ENCODE measurements at places on chromosomes 6 and 20.

DNA sequence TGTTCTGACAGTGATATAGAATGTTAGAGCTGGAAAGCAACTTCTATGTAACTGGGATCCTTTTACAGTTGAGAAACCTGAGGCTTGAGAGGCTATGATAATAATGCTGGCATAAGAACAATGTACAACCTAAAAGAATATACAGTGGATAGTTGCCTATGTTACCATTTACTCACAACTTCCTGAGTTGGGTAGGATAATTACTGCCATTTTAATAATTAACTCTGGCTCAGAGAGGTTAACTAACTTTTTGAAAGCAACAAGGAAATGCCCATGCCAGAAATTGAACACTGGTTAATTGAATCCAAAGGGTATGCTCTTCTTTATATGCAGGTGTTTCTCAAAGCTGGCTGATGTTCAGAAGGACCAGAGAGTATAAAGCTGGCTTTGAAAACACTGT lies 530.7 kb upstream of the MAP3K7 start:
- DNase-seq: no peak

DNA sequence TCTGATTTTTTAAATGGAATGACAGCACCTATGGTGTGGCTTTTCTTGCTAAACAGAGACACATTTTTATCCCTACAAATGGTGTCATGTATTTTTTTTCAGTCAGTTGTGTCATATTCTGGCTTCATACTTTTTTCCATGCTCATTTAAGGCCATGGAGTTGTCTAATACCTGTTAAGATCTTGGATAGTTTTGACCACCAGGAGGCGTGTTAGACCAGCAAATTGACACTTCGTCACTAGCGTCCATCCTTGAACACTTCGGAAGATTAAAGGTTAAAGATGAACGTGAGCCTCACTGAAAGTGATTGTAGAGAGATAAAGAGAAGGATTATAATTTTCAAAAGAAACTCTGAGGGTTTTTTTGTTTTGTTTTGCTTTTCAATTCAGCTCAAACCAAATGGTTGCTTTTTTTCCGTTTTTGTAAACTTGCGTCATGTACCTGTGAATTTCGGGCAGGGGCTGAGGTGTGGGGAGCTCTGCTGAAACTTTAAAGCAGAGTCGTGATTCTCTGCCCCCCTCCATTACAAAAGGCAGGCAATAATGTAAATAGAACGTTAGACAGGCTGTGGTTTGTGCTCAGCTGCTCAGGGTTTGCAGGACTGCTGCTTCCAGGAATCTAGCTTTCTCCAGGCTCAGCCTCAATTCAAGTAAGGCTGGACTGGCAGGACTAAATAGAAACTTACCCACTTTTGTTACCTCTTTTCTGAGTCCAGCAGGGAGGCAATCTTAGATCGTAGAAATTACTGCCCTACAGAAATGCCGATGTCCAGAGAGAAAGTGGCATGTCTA lies 245.1 kb downstream of the FOXA2 start:
- DNase-seq: peak; percentile 39

GRCh38 chr6:142819603-142820337 lies 125.2 kb downstream of the HIVEP2 start:
- DNase-seq: peak; percentile 51

DNA sequence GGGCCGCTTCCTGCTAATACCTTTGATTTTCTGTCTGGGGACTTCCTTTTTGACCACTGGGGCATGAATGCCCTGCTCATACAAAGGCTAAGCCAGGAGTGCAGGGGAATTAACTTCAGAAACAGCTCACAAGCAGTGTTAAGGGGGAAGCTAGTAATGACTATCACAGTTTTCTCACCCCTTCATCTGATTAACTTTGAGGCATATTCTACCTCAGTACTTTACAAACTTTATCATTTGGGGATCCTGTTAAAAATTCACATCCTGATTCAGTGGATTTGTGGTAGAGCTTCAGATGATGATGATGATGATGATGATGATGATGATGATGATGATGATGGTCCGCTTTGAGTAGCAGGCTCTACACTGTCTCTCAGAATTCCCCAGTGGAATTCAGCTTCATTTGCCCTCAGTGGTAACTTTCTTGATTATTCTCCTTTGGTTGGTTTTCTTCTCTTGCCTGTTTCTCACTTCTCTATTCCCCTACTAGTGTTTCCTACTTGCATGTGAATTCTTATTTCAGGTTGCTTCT lies 78.4 kb upstream of the TMEM170B start:
- DNase-seq: no peak

GRCh38 chr20:17542993-17543412 lies 11.8 kb upstream of the BFSP1 start:
- DNase-seq: no peak

DNA sequence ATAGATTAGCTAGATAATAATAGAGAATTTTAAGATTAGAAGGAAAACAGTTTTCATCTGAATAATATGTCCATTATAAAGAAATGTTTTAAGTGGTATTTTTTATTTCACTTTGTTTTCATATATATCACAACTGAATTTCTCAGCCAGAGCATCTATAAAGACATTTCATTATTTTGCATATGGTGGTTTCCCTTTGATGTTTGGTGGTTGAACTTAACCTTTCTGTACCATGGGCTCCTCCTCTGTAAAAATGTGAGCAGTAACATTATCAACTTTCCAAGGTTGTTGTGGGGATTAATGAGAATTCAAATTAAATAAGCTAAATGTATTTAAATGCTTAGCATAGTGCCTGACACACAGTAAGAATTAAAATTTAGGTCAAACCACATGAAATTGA lies 119.8 kb upstream of the QKI start:
- DNase-seq: no peak

DNA sequence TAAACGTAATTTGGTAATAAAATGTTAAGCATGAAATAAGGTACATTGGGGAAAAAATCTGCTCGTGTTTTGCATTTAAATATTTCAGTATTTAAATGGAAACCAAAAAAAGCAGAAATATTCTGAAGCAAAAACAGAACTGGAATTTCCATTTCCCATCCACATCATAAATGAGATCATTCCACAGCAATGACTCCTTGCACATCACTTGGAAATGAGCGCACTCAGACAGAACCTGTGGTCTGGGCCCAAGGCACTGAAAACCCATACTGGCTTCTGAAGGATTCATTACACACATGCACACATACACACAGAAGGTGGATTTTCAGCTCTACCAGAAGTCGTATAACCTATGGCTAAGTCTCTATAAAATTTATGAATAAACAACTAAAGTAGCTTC lies 174.8 kb downstream of the IBTK start:
- no peak for DNase-seq

DNA sequence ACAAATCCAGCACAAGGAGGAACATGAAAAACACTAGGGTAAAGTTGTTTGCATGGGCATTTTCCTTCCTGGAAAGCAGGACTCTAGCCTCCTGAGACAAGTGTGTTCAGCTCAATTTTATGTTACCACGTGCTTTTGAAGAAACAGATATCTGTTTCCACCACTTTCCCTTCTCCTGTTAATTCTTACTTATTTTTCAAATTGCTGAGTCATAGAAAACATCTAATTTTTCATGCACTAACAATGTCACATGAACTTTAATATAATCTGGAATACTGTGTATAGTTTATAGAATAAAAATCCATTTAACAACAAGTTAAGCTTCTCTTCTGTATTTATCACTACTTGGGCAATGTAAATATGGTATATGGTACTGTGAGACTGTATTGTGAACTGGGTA lies 174.2 kb downstream of the ISM1 start:
- no peak for DNase-seq

DNA sequence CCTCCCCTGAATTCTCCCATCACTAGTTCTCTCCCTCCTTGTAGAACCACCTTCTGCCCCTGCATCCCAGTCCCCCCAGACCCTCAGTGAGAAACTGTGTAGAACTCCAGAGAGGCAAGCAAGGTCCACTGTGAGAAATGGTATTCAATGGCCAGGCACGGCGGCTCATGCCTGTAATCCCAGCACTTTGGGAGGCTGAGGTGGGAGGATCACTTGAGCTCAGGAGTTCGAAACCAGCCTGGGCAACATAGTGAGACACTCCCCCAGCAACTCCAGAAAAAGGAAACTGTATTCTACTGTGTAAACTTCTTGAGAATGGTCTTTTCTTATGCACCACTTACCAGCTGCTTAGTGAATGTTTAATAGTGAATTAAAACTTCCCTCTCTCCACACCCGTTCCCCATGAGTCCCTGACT lies 8.2 kb upstream of the CD83 start:
- no peak for DNase-seq

DNA sequence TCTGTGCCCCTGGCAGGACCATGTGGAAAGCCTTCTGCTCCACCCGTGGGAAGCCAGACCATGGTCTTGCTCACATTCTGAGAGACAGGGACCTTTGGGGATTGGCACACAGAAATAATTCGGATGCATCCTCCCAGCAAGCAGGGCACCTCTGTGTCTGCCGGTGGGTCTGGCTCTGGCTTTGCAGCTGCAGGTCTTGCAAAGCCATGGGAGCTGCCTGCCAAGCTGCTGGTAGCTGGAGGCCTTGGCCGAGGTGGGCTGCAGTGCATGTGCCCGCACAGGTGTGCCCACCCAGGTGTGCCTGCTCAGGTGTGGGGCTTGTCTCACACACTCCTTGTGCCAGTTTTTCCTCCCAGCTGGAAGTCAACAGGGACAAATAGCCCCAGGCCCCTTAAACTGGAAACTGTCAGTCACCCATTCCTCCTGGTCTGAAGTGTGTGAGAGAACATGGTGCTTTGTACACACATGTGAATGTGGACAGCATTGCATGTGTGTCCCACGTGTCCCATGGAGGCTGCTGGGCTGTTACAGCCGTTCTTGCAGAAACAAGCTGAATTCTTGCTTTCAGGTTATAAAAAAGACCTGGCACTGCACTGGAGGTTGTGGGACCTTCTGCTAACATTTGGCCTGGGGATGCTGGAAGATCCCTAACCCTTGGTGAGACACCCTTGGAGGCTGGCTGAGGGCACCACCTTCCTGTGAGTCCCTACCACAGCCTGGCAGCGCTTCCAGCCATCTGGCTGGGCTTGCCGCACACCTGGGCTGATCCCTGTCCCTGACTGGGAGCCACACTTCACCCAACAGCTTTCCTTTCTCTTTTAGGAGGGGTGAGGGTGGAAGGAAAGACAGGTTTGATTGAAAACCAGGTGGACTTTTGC lies 54.9 kb upstream of the SMOC2 start:
- no peak for DNase-seq

DNA sequence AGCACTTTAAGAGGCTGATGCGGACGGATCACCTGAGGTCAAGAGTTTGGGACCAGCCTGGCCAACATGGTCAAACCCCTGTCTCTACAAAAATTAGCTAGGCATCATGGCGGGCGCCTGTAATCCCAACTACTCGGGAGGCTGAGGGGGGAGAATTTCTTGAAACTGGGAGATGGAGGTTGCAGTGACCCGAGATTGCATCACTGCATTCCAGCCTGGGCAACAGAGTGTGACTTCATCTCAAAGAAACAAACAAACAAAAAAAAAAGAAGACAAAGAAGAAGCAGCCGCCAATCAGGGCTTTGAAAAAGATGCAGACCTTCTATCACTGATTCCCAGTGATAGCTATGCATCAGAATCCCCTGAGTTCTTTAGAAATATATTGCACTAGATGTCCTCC lies 56.8 kb downstream of the COL9A1 start:
- DNase-seq: no peak

DNA sequence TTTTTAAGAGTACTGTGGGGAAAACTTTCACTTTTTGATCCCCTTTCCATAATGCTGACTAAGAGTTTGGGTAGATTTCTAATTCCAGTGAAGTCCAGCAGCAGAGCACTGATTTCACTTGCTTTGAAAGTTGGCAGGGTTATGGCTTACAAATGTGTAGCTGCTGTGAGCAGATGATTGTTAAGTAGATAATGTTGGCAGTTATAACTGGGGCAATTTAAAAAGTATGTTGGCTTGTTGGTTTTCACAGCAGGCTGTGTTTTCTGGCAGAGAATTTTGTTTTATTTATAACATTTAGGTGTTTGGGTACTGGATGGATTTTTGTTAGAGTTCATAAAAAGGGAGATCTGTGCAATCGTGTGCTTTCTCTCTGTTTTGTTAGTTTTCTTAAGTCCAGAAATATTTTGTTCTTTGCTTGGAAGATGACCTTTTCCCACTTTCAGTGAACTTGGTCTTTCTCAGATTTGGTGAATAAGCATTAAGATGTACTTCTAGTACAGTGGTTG lies 31.4 kb downstream of the AFDN start:
- no peak for DNase-seq

- DNase-seq: no peak
These were observed 247.8 kb downstream of the PRL start for GRCh38 chr6:22049002-22049401.

DNA sequence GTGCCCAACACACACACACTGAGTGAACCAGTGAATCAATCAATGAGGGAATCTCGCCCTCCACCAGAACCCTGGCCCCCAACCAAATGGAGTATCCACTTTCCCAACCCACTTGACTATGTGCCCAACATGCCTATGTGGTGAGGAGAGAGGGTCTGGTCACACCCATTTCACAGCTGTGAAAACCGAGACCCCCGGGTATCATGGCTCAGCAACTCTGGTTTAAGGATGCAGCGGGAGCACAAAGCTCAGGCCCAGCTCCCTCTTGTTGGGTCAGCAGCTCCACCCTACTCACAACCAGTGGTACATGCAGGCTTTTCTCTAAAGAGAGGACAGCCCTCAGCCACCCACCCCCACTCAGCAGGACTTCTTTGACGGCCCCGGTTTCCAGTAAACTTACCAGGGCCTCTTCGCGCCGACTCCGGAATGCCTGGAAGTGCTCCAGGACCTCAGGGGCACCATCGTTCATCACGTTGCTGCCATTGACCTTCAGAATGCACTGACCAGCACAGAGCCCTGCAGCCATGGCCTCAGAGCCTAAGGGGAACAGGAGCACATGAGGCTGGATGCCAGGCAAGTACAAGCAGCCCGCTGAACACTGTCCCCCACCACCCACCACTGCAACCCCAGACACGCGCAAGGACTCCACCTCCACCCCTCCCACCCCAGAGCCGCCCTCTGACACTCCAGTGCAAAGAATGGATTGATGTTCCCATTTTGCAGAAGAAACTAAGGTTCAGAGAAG lies 174.7 kb downstream of the PREX1 start:
- no peak for DNase-seq

DNA sequence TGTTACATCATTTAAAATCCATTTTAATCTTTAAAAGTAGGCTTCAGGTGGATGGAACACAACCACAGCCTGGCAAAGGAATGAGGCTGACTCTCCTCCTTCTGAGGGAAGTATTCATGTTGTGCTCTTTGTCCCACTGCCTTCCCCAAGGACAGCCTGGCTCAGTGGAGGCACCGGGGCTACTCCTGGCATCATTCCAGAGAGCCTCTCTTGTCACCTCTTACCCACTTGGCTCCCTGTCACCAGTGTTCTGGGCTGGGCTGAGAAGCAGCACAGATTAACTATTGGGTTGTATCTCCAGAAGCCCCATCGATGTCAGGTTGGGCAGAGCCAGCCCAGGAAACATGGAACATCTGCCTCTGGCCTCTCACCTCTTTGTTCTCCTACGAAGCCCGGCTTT lies 10.7 kb upstream of the TP53INP2 start:
- DNase-seq: no peak

GRCh38 chr6:143821359-143821758 lies 21.8 kb upstream of the LTV1 start:
- DNase-seq: no peak

- DNase-seq: no peak
These were observed 142.2 kb downstream of the ERMARD start for GRCh38 chr6:169893624-169894023.

DNA sequence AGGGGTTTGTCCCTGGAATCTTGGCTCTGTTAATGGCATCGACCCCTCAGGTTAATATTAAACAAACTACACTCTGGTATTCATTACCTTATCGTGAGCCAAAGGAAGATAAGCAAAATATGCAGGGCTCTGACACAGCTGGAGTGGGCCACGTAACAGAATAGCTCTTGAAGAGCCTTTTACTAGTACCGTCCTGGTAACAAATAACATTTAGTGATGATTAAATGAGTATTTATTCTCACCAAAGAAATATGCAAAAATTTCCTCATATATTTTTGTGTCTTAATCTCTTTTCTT lies 20.1 kb upstream of the UTRN start:
- no peak for DNase-seq
